Osteocyte (in vitro differentiated cells): ENCODE measurements at places on chromosomes 3 and 15. TPM values are rescaled to one million over a fixed set of nuclear protein-coding genes. Genes with fewer than 3 reads are reported as not detected.

- no peak overlapping the region for H3K4me3 ChIP-seq
- no peak overlapping the region for H3K27ac ChIP-seq
- peaks cover 3% of the 10 kb centered on the region for H3K27me3 ChIP-seq
- no peak for DNase-seq
Measured at GRCh38 chr3:151182349-151183079, 20.5 kb downstream of the GPR171 start.

The IL17RE gene
- 0.89 and 1.4 TPM in 2 replicates for total RNA-seq

DNA sequence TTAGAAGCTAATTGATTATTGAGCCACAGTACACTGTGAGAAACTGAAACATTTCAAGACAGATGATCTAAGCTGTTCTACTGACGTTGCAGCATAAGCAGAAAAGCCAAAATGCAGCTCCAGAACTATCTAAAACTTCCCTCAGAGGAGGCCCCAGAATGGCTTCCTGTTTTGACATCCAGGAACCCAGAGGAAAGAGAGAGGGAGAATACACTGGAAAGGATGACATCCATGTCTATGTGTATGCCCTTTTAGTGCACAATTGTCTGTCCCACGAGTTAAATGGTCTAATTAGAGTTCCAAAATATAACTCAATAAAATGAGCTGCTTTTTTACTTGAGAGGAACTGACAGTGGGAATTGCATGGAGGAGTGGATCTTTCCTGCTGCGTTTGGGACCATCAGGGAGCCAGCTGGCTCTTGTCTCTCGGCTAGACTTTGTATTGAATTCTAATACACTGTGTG lies 688.1 kb downstream of the ZNF385D start:
- H3K4me1 ChIP-seq, result no peaks in the 10 kb centered on the region
- no peak for DNase-seq
- peaks cover 2% of the 10 kb centered on the region for H3K27me3 ChIP-seq
- H3K36me3 ChIP-seq, result no peaks in the 10 kb centered on the region
- no peak overlapping the region for H3K4me3 ChIP-seq

- H3K36me3 ChIP-seq, result no peaks in the 10 kb centered on the region
- no peak overlapping the region for H3K27ac ChIP-seq
- no peaks in the 10 kb centered on the region for H3K27me3 ChIP-seq
- no peak for DNase-seq
- H3K4me1 ChIP-seq, result no peaks in the 10 kb centered on the region
- no peak overlapping the region for H3K4me3 ChIP-seq
Measured at GRCh38 chr3:155647206-155647605, 97.7 kb downstream of the PLCH1 start.

The IFT122 gene
- 23.2 and 25.9 TPM in 2 replicates for total RNA-seq

DNA sequence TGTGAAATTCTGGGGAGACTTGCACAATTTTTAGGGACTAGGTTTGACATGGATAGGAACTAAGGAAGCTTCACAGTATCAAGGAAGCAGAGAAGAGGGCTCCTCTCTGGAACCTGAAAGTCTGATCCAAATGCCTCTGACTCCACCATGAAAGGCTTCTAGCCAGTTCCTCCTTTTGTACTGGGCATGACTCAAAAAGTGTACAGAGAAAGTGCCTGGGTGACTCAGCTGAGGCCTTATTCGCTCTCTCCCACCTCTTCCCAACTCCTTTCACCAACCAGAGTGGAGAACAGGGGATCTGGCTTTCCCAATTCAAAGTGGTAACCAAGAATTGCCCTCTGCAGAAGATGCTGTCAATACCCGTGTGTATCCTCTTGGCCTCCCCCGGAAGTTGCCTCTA lies 342.9 kb upstream of the PROK2 start:
- DNase-seq, result no peak
- no peaks in the 10 kb centered on the region for H3K36me3 ChIP-seq
- peaks cover 7% of the 10 kb centered on the region for H3K4me1 ChIP-seq
- H3K27ac ChIP-seq, result no peak overlapping the region

GRCh38 chr3:166836836-166837235 lies 543.3 kb downstream of the ZBBX start:
- no peaks in the 10 kb centered on the region for H3K4me1 ChIP-seq
- no peak for DNase-seq
- H3K4me3 ChIP-seq, result no peak overlapping the region

The TMC3 gene
- not detected in 2 replicates for total RNA-seq
